A549 treated with AZD2906 at 1 μM for 4 hours (cell line): ENCODE measurements at places on chromosomes 1 and 21. TPM values are rescaled to one million over a fixed set of nuclear protein-coding genes. Genes with fewer than 3 reads are reported as not detected.

Gene SELE
- not detected in 5 replicates for total RNA-seq

Gene PACC1
- 13.5 to 18.6 TPM (median 18.4 TPM) in 5 replicates for total RNA-seq

Gene RGS8
- total RNA-seq: not detected in 5 replicates

Gene NR0B2
- total RNA-seq: 0.05 to 0.10 TPM (median 0.10 TPM) in 3 of 5 replicates, not detected in the others

Gene IL10RB
- total RNA-seq: 16.0 to 17.5 TPM (median 17.4 TPM) in 5 replicates

Gene C1orf94
- 0.05 to 0.06 TPM (median 0.06 TPM) in 3 of 5 replicates, not detected in the others for total RNA-seq

Gene FOXO6
- 0.42 to 1.0 TPM (median 0.96 TPM) in 5 replicates for total RNA-seq

Gene TCHH
- total RNA-seq: 0.23 to 0.28 TPM (median 0.25 TPM) in 5 replicates

Gene ARHGEF10L
- total RNA-seq: 5.6 to 7.2 TPM (median 6.7 TPM) in 5 replicates

Gene ANXA9
- 0.56 to 1.0 TPM (median 0.72 TPM) in 5 replicates for total RNA-seq

Gene SPRR2B
- not detected in 5 replicates for total RNA-seq

Gene FMO2
- not detected in 5 replicates for total RNA-seq

Gene AJAP1
- not detected in 5 replicates for total RNA-seq

Gene SPRR3
- total RNA-seq: not detected in 5 replicates

Gene OPRD1
- total RNA-seq: 0.01 to 0.07 TPM (median 0.02 TPM) in 5 replicates

Gene BTBD19
- 1.5 to 2.6 TPM (median 2.4 TPM) in 5 replicates for total RNA-seq

Gene CYP4A22
- not detected in 5 replicates for total RNA-seq

Gene FALEC
- total RNA-seq: 0.13 to 0.35 TPM (median 0.26 TPM) in 4 of 5 replicates, not detected in the other

Gene KRTAP13-2
- total RNA-seq: not detected in 5 replicates
